ENCODE measurements at places on chromosomes 1 and 21.

DNA sequence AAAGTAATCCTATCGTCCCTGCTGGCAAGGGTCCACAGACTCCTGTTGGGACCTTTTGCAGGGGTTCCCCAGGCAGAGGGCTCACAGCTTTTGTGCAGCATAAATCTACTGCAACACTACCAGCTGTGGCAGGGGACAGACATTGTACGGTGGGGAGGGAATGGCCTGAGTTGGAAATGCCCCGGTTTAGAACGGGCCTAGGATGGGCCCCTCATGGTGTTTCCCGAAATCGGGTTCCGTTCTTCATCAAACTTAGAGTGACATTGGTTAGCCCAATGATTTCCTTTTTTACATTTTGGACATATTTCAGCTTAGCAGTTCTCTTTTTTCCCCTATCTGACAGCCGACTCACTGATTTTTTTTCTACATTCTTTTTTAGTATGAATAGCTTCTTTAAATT lies 26.5 kb upstream of the SAMD11 start:
- no peak for DNase-seq

DNA sequence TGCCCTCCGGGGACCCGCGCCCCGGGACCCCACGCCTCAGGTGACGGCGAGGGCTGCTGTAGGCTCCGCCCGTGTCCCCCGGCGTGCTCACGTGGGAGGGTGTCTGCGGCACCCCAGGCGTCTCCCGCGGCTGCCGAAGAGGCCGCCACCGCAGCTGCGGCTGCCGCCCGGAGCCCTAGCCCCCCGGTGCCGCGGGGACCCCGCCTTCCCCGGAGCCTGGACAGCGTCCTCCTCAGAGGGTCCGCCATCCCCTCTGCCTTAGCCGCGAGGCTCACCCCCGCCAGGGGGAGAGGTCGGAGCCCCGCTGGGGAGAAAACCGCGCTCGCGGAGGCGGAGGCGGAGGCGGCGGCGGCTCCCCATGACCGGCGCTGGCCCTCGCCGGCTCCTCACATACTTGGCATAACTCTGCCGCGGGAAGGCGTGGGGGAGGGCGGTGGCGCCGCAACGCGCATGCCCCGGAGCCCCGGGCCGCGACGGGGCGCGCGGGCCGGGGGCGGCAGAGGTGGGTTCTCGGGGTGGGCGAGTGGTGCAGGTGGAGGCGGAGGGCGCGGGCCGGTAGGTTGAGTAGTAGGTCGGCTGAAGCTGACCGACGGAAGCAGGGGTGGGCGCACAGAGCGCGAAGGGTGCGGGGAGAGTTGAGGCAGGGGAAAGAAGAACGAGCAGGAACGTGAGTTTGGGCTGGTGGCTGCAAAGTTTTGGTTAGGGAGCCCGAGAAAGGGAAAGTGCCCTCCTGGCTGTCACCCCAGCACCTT lies 700 bp upstream of the SYDE2 start:
- peak; percentile 92 for DNase-seq

GRCh38 chr1:245255783-245256182 lies 101.0 kb downstream of the KIF26B start:
- DNase-seq: no peak

GRCh38 chr1:234230414-234230862 lies 142.8 kb upstream of the COA6 start:
- peak; percentile 89 for DNase-seq

DNA sequence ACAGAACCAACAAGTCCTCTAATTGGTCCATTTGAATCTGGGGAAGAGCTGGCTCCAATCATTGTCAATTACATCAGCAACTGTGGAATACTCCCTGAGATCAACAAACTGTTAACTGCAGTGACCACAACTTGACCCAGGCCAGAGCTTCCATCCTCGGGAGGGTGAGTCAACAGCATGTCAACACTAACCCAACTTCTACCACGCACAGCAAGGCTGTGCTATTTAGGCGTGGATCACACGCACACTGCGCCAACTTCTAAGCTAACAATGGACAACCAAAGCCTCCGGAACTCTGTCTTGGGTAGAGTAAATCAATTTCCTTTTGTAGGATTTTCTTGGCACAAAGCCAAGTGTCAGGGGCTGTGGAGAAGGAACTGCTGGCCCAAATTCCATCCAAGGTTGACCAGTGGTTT lies 30.4 kb downstream of the APP start:
- DNase-seq: peak; percentile 89

DNA sequence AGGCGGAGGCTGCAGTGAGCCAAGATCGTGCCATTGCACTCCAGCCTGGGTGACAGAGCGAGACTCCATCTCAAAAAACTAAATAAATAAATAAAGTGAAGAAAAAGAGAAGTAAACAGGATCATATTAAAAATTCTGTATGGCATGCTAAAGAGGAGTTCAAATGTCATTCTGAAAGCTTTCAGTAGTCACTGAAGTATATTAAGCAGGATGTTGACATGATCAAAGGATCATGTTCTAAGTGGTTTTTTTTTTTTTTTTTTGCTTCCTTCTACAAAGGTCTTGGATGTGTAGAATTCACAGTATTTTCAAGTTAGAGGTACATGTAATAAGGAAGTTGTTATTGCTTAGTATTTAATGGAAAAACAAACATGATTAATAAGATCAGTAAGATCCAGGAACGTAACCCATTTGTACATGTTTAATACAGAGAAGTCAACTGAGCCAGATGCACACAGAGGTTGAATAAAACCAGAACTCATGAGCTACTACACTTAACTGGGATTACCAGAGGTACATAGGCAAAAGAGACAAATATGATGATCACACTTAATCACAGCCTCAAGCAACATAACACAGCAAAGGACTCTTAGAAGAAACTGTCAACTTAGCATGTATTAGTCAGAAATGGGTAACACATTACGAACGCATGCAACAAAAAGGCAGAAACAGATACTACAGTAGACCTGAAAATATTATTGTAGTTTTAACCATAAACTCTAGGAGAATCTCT lies 12.2 kb downstream of the CDC42BPA start:
- no peak for DNase-seq

DNA sequence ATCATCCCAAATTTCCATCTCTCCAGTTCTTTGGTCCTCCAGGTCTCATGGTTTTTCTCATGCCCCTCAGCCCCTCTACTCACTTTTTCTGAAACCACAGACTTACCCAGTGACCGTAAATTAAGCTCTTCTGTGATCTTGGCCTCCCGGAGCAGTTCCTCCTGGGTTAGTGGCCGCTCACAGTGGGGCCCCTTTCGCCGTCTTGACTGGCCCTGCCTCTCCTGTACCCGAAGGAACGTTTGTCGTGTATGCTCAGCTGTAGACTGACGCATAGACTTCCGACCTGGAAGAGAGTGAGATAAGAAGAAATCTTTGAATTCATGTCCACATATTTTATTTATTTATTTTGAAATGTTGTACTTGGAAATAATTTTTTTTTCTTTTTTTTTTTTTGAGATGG lies 5.8 kb downstream of the VPS72 start:
- DNase-seq: no peak

DNA sequence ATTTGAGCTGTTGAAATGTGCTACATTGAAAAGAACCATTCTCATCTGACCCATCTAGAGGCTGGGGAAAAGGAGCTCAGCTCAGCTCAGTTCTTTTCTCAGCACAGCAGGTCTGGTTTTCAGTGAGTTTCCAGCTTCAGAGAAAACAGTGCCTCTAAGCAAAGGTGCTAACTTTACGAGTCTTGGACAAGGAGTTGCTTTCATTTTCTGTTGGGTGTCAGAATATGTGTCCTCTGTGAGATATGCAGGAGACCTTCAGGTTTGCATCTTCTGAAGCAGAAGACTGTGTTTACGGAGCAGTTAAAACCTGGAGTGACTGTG lies 321.3 kb upstream of the USP24 start:
- no peak for DNase-seq

GRCh38 chr1:180002437-180002836 lies 47.8 kb downstream of the CEP350 start:
- no peak for DNase-seq

- no peak for DNase-seq
Observed at GRCh38 chr1:10803971-10804820, 7.8 kb upstream of the CASZ1 start.

DNA sequence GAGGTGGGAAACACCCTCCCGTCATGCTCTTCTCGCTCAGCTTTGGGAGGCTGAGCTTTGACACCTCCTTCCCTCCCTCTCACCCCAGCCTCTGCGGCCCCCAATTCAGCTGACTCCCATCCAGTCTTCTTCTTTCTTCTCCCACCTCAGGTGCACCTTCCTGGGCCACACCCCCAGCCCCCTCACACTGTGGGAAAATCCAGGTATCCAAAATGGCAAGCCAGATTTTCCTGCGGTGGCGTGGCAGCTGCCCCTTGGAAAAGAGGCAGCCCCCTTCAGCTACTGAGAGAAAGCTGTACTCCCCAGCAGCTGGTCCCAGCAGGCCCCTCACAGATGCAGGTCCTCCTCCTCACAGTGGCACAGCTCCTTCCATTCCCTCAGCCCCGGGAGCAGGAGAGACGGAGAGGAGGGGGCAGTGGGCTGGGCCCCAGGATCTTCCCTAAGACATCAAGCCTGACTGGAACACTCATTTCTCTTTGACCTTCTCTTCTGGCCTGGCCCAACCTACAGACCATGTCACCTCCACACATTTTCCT lies 61.6 kb downstream of the OPTC start:
- DNase-seq: no peak

DNA sequence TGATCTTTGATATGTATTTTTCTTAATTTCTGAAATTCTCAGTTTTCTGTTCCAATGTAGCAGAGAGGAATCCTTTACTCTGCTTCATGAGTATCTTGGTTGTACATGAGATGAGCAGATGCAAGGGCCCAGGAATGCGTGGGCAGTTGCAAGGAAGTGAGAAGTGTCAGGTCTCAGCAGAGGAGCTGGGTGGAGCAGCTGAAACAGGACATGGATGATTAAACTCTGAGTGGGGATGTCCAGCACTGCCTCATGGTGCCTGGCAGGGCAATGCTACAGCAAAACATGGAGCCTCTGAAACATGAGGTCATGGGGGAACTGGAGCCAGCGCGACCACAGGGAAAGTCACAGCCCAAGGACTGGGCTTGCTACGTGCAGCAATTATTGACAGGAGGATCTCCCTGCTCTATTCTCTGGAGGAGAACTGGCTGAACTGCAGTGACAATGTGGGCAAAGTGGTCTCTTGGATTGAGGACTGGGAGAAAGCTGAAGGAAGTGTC lies 48.4 kb downstream of the COLGALT2 start:
- DNase-seq: peak; percentile 36

DNA sequence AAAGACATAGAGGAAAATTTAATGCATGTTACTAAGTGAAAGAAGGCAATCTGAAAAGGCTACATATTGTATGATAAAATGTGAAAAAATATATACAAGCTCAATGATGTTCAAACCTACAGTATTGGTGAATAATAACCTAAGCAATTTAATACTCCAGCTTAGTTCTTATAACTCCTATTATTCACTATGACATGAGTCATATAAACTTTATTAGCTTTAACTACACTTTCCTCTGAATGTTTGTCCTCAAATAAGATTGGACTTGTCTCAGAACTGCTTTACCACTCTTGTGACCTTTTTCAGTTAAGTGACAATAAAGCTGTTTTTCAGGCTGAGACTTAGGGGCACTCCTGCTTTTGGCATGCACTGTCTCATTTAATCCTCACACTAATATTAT lies 50.9 kb downstream of the CNST start:
- DNase-seq: no peak

DNA sequence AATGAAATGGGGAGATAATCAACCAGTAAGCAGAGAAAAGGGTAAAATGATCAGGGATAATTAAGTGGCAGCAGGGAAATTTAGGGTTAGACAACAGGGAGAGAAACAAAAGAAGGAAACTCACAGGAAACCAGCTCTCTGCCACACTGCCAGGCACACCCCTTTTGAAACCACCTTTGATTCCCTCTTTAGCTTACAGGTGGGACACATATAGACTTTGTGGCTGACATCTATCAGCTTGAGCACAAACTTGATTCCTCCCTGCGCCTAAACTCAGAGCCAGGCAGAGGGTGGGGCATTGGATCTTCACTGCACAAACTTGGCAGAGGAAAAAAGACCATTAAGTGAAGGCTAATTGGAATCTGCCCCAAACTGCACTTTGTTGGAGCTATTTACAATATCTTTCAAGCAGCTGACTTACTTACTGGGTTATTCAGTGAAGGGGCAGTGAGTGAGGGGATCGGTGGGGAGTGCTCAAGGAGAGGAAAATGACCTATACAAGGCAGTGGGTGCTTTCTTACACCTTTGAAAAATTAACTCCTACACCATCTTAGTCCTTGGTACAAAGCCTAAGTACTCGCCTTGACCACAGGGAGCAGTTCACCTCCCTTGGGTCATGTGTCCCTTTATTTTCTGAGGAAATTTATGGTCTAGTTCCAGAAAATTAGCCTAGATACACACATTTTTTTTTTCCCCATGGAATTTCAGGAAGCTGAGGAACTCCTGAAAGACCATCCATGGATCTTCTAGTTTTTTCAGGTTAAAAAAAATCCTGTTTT lies 60.2 kb downstream of the PBX1 start:
- no peak for DNase-seq

- peak; percentile 88 for DNase-seq
Observed at GRCh38 chr1:176559878-176560277, 96.9 kb downstream of the PAPPA2 start.

DNA sequence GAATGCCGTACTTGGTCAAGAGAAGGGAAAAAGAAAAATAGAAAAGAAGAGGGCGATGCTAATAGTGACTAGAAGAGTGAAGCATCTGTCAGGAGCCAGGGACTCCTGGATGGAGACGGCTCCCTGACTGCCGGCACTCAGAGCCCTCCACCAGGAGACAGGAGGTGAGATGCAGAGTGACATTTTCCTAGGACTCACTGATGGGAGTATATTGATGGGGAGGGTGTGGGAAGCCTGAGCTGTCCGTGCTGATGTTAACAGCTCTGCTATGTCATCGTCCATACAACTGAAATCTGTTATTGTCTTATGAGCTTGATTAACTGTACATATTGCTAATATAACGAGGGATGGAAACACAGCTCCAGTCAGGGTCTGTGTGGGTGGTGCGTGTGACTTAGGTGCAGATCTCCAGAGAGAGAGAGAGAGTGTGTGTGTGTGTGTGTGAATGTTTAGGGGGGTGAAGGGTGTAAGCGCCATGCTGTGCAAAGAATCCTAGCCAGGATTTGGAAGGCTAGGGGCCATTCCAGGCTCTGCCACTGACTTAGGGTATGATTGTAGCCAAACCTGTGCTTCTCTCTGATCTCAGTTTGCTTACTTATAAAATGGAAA lies 123.0 kb upstream of the KLHDC7A start:
- no peak for DNase-seq

Data from astrocyte of the hippocampus (primary cell).